ENCODE measurements at places on chromosomes 5 and 9. TPM values are rescaled to one million over a fixed set of nuclear protein-coding genes. Genes with fewer than 3 reads are reported as not detected.

Gene APC
- polyA plus RNA-seq = 22.9 TPM

Gene CLIC3
- 1.5 TPM for polyA plus RNA-seq

Gene PIP5KL1
- polyA plus RNA-seq = 1.9 TPM

Gene MOB3B
- 0.12 TPM for polyA plus RNA-seq

Gene OTULINL
- polyA plus RNA-seq = 0.76 TPM

Gene GABRB2
- polyA plus RNA-seq = 0.01 TPM

Gene CCL27
- polyA plus RNA-seq = 0.09 TPM

Gene SMIM33
- not detected for polyA plus RNA-seq

Gene CDC23
- polyA plus RNA-seq = 28.8 TPM

DNA sequence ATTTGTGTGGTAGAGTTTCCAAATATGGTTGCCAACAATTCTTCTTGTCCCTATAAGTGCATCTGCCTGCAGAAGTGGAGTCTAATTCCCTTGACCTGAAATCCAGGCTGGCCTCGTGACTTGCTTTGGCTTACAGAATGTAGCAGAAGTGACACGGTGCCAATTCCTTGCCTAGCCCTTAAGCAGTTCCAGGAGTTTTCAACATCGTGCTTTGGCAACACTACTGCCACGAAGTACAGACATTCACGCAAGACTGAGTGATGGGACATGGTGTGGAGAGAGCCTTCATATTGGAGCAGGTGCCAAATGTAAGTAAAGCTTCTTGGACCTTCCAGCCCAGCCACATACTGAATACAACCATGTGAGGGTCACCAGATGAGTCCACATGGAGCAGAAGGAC lies 92.9 kb upstream of the NEK6 start:
- no peak for DNase-seq

- no peak for DNase-seq
Observed at GRCh38 chr5:59020611-59021285, 437.9 kb downstream of the RAB3C start.

GRCh38 chr5:32687499-32687831 lies 23.7 kb upstream of the NPR3 start:
- no peak for DNase-seq

GRCh38 chr9:94169968-94170367 lies 85.7 kb downstream of the PTPDC1 start:
- DNase-seq = peak; percentile 39

GRCh38 chr9:106887066-106887465 lies 24.1 kb downstream of the ZNF462 start:
- no peak for DNase-seq

DNA sequence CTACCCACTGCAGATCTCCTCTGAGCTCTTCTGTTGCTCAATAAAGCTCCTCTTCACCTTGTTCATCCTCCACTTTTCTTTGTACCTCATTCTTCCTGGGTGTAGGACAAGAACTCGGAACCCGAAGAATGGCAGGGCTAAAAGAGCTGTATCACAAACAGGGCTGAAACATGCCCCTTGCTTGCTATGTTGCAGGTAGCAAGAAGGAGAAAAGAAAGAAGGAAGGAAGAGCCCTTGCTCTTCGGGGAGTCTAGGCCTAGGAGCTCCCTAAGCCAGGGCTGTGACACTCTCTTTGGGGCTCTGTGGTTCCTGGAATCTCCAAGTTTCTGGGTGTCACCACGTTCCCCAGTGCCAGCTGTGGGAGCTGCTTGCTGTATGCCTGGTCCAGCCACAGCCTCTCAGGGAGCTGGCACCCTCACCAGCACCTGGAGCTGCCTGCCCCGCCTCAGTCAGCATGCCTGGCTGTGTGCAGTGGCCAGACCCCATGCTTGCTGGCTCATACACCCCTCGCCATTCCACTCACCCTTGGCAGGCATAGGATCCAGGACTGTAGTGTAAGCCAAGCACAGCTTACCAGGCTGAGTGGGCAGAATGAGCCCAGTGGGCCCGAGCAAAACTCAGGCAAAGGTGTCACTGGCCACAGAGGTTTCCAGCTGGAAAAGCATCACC lies 274.8 kb upstream of the ADRA1B start:
- DNase-seq = no peak

- DNase-seq = no peak
Observed at GRCh38 chr5:118723021-118723338, 265.4 kb downstream of the DTWD2 start.

DNA sequence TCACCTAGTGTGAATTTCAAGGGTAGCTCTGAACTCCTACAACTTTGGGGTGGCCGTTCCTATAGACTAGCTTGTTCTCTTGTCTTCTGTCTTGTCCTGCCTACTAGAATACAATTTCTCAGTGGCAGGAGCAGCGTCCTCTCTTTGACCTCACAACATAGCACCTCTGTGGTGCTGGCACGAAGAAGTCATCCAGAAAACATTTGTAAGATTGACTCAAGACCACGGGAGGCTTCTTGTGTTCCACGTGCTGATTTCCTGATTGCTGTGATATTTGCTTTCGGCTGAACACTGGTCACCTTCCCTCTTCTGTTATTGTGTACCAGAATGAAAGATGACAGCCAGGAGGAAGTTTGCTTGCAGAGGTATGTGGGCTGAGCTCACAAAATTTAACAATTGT lies 27.0 kb downstream of the SLC1A1 start:
- DNase-seq = no peak

DNA sequence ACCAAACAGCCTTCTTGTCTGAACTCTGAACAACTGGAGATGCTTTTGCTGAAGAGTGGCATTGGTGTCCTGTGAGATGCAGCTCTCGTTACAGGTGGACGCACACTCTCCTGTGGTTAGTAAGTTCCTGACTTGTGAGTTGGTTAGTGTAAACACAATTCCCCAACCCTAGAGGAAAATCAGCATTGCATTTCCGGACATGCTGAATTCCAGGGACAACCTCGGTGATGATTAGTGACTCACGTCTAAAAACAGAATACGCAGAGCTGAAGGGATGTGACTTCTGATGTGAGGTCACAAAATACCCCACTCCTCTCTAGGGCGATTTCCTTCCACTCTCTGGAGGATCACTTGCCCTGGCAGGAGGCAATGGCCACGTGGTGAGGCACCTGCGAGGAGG lies 5.0 kb downstream of the OR2V2 start:
- no peak for DNase-seq

GRCh38 chr5:13251623-13252376 lies 692.7 kb downstream of the DNAH5 start:
- peak; percentile 85 for DNase-seq

- no peak for DNase-seq
Observed at GRCh38 chr5:7980881-7981280, 111.9 kb downstream of the MTRR start.

DNA sequence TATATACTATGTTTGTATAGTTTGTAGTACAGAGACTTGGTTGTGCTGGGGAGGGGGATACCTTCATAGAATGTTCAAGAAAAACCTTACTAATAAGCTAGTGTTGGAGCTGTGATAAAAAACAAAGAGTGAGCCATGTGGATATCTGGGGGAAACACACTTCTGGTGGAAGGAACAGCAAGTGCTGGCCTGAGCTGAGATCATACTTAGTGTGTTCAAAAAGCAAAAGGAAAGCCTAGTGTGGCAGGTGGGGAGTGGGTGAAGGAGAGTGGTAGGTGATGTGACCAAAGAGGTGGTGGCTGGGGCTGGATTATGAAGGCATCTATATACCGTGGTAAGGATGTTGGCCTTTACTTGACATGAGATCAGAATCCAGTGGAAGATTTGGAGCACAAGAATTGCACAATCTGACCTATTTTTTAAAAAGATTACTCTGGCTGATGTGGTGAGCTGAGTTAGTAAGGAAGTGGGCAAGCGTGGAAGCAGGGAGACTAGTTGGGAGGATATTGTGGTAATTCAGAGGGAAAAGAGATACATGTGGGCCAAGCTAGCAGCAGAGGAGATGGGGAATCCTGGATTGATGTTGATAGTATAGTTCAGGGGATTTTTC lies 26.6 kb downstream of the PALM2AKAP2 start:
- peak; percentile 75 for DNase-seq

- DNase-seq = no peak
Observed at GRCh38 chr9:69623276-69623675, 48.9 kb downstream of the APBA1 start.

GRCh38 chr5:56774957-56775356 lies 40.4 kb upstream of the MAP3K1 start:
- no peak for DNase-seq

GRCh38 chr5:56160723-56161438 lies 72.2 kb downstream of the ANKRD55 start:
- no peak for DNase-seq

DNA sequence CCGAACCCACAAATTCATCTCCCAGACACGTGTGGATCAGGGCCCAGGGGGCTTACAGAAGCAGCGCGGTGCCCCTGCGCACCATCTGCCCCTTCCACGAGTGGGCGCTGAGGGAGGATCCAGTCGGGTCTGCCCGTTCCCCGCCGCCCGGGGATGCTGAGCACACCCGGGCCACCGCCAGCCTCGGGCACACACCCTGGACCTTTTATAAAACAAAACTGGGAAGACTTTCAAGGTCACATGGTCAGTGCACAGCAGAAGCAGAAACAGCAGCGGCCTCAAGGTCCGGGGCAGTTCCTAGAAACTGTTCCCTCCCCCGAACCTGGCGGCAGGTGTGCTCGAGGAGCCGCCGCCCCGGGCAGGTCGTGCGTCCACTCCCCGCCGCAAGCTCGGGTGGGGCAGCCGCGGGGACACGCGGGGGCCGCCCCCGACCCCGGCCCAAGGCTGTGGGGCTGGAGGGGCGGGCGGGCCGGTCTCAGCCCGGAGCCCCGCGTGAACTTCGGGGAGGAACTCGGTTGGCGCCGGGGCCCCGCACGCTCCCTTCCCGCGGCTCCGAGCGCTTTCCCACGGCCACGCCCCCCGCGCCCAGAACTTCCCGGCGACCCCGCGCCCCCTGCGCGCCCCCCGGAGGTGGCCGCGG lies 633 bp upstream of the PPP1R26 start:
- DNase-seq = no peak

DNA sequence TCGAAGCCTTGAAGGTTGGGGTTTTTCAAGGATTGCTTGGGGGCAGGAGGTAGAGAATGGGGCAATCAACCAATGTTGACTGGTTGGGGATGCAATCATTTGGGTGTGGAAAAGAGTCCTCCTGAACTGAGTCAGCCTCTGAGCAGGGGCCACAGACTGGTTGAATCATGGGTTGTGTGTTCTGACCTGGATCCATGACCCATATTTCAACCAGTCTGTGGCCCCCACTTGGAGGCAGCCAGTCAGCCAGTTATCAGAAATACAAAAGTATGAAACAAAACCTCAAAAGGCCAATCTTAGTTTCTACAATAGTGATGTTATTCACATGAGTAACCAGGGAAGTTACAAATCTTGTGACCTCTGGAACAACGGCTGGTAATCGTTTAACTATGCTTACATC lies 81.4 kb upstream of the RANBP6 start:
- DNase-seq = peak; percentile 58

DNA sequence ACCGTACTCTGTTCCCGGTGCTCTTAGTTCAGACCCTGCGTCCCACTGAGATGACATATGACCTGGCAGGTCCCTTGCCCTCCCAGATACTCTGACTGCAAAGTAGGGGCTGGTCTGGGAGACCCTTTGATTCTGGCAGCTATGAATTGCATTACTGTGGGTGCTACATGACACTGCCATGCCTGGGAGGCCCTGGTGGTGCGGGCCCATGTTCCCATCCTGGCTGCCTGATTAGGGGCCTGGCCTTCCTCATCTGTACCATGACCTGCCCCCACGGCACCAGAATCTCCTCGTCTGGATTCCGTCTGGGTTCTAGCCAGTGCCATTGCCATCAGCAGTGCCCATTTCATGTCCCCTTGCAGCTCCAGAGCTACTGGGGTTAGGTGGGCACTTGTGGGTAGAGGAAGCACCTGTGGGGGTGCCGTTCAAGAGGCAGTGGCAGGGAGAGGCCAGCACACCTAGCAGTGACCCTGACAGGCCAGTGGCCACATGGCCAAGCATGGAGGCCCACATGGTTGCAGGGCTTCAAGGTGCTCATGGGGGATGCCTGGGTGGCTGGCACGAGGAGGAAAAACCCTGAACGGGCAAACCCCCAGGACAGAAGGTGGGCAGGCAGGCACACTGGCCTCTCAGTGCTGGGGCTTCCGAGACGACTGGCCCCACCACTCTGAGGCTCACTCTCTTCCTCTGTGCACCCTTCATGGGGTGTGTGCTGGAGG lies 69.7 kb downstream of the PHF2 start:
- DNase-seq = no peak

DNA sequence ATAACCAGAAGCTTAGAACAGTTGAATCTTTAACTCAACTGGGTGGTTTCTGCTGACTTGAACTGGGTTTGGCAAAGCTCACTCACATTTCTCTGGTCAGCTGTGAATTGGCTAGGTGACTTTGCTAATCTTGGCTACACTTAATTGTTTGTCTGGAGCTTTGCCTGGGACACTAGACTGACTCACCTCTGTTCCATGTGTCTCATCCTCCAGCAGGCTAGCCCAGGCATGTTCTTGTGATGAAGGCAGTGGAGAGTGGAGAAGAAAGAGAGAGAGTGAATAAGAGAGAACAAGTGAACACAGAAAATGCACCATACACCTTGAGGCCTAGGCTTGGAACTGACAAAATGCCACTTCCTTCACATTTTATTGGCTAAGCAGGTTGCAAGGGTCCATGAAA lies 32.6 kb downstream of the SPATA31D1 start:
- DNase-seq = peak; percentile 83

- no peak for DNase-seq
Observed at GRCh38 chr5:178386336-178386931, 153.8 kb upstream of the PHYKPL start.

GRCh38 chr5:161507591-161507990 lies 38.9 kb downstream of the GABRB2 start:
- peak; percentile 0 for DNase-seq

GRCh38 chr5:124056991-124057723 lies 545.2 kb downstream of the CSNK1G3 start:
- no peak for DNase-seq

DNA sequence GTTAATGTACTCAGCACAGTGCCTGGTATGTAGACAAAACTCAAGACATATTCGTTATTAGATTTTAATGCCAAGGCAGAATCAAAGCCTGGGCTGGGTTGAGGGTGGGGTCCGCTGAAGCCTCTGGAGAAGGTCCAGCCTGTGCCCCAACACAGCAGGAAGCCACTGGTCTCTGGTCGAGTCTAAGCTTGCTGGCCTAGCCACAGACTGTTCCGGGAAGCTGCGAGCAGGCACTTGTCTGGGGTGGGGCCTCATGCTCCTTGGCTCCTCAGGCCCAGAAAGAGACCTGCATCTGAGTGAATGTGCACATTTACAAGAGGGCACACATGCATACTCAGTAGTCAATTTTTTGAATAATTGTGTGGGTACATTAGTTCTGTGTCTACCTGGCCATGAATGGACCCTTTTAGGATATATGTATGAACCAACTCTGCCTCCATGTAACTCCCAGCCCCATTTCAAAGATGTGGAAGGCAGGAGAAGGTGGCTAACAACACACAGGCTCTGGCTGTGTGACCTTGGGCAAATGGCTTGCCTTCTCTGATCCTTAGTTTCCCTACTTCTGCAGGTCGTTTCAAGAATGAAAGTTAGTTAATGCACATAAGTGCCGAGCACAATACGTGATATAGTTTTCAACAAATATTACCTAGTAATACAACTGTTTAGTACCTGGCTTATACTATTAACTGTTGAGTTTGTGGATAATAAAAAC lies 18.3 kb downstream of the FAT2 start:
- DNase-seq = no peak

GRCh38 chr5:9928326-9928725 lies 298.2 kb upstream of the TAS2R1 start:
- DNase-seq = no peak

- no peak for DNase-seq
Observed at GRCh38 chr5:178375348-178375747, 142.7 kb upstream of the PHYKPL start.

GRCh38 chr9:80552931-80553330 lies 981.2 kb downstream of the TLE4 start:
- DNase-seq = peak; percentile 97

GRCh38 chr5:134574521-134574920 lies 49.1 kb downstream of the JADE2 start:
- DNase-seq = no peak

GRCh38 chr5:124742983-124743601 lies 3.3 kb downstream of the ZNF608 start:
- peak; percentile 82 for DNase-seq
